Fibroblast of gingiva (primary cell): ENCODE measurements at places on chromosomes 7 and 10.

DNA sequence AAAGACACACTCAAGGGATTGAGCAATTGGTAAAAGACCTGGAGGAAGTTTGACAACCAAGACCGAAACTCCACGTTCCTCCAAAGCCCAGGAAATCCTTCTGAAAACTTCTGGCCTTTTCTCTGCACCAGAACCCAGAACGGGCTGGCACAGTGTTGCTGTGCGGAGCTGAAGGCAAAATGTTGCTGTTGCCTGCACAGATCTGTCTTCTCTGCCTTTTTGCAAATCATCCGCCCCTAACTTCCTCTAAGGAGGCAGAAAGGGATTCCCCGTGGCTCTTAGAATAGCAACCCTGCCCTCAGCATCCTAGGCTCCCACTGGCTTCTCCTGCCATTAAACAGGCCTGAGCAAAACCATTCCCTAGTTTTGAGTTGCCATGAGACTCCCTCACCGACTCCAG, 44.9 kb downstream of the FIGNL1 start:
- DNase-seq, result no peak

- DNase-seq, result no peak
Measured at GRCh38 chr7:12554351-12554750, 16.2 kb upstream of the SCIN start.

GRCh38 chr7:132654150-132654549, 77.9 kb upstream of the PLXNA4 start:
- DNase-seq, result no peak

- DNase-seq, result no peak
Measured at GRCh38 chr7:2913760-2914387, 69.8 kb upstream of the GNA12 start.

DNA sequence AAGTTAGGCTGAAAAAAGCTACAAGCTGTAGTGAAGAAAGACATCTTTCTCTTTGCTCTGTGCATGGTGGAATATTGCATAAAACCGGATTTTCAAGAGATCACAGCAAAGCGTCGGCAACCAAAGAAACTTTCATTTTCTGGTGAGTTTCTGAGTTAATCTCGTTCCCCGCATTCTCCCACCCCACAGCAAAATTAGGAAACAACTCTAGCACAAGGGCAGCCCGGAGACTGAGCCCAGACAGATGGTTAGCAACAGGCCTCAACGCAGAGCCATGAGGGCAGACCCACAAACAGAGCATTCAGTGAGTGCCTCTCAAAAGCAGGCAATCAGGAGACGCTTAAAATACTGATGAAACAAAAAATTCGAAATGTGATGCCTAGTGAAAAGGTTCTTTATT, 396.1 kb upstream of the KLF6 start:
- no peak for DNase-seq

DNA sequence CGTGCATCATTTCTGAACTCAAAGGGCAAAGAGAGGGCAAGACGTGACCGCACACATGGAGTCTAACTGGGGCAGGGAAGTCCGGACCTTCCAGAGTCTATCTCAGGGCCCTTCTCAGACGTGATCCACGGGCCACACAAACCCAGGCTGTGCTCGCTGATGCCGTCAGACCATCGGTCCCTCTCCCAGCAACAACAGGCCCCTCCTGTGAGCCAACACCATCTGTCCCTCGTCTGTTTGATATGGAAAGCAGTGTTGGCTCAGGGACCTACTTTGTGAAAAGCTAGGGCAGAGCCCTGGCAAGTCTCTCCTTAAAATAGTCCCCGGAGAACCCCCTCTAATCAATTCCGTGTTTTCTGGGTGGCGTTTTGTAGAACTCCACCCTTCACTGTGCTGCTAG, 208.8 kb downstream of the TCERG1L start:
- no peak for DNase-seq

DNA sequence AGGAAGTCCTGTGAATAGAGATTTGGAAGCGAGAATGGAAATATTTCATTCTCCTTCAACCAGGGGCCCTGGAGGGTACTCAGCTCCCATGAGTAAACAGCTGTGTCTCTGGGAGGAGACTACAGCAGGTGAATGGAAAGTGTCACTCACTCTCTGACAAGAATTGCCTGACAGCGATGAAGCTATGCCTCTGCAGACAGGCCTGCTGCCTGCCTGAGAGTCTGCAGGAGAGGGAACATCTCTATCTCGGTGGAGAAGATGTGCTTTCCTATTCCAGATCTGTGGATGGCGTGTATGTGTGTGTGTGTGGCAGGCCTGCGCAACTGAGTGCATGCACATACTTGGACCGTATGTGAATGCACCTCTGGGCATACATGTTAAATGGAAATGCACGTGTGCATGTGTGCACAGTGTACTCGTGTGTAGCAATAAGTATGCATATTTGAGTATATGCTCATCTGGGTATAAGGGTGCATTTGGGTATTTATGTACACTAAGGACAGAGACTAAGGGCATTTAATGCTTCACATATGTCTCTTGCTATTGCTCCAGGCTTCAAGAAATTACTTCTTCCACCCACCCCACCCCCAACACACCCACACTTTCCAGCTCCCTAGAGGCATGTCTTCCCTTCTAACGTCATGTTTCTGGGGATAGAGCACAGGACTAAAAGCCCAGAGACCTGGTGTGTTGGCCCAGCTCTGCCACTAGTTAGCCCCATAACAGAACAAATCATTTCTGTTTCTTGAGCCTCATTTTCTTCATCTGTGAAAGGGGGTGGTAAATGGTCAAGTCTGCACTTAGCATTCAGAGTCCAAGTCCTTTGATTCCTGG, 4.6 kb upstream of the ADCYAP1R1 start:
- DNase-seq, result no peak

DNA sequence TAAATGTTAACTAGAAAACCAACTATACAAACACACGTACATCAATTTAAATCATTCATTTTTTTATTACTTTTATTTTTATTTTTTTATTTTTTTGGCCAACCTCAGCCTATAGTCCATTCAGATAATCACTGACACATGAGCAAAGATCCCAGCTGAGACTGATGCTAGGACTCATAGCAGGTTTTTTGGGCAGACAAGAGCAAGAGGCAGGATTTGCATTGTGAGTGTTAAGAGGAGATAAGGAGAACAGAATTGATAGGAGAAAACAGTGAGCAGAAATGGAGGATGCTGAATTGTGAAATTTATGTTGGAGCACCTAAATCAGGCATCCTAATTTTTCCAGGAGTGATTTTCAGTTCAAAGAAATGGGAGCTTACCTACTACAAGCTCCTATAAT, 240.3 kb downstream of the SEMA3D start:
- no peak for DNase-seq

GRCh38 chr7:131026297-131027000, 292.4 kb upstream of the KLF14 start:
- DNase-seq, result peak; percentile 71

- peak; percentile 83 for DNase-seq
Measured at GRCh38 chr10:51074238-51075028, at the start of gene PRKG1. Gene PRKG1 (plus strand): TSS chr10:51074487.

- no peak for DNase-seq
Measured at GRCh38 chr10:73086816-73087215, 9.8 kb downstream of the P4HA1 start.

DNA sequence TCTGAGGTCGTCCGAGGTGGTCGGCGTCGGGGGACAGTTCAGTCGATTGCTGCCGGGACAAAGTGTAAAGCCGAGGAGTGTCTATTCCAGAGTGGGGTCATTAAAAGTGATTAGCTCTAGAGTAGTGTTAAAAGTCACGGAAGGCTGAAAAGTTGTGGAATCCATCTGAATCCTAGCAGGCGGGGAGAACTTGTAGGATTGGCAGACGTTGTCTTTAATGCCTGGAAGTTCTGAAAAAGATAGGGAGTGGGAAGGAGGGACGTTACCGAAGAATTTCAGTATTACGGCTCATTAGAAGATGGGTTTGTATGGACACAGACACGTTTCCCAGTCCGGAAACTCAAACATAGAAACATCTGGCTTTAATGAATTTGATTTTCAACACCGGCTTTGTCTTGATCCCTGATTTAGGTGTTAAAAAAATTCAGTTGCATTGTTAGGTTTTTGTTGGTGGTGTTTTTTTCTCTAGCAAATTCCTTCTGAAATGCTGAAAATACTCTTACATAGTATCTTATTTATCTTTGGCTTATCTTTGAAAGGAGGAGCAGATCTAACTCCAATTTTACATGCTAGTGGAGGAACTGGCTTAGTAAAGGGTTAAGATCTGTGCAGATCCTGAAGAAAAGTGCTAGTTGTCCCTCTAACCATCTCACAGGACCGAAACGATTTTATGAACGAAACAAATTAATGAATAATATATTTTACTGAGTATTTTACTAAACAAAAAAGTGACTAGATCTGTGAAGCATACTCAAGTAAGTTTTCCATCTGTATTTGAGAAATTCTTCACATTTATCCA, 900 bp downstream of the MKLN1 start:
- DNase-seq, result peak; percentile 37
